ENCODE measurements at places on chromosomes 16 and 17.

GRCh38 chr17:73278049-73278464, 16.4 kb upstream of the CPSF4L start:
- no peak for DNase-seq

DNA sequence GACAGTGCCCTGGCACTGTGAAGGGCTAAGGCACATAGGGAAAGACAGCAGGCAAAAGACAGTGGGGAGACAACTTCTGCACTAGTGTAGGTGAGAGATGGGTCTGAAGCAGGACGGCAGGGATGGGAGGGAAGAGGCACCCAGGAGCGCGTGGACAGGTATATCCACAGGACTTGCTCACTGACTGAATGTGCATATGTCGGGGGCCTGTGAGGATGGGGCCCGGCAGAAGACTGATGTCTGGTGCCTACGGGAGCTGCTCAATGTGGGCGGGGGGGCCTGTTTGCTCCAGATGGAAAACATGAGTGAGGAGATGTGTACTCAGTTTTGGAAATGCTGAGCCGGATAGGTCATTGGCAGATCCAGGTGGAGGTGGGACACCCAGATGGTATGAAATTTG, 47.3 kb upstream of the PMFBP1 start:
- DNase-seq = no peak

- DNase-seq = peak; percentile 60
Observed at GRCh38 chr17:76623271-76624146, 20.0 kb downstream of the ST6GALNAC1 start.

DNA sequence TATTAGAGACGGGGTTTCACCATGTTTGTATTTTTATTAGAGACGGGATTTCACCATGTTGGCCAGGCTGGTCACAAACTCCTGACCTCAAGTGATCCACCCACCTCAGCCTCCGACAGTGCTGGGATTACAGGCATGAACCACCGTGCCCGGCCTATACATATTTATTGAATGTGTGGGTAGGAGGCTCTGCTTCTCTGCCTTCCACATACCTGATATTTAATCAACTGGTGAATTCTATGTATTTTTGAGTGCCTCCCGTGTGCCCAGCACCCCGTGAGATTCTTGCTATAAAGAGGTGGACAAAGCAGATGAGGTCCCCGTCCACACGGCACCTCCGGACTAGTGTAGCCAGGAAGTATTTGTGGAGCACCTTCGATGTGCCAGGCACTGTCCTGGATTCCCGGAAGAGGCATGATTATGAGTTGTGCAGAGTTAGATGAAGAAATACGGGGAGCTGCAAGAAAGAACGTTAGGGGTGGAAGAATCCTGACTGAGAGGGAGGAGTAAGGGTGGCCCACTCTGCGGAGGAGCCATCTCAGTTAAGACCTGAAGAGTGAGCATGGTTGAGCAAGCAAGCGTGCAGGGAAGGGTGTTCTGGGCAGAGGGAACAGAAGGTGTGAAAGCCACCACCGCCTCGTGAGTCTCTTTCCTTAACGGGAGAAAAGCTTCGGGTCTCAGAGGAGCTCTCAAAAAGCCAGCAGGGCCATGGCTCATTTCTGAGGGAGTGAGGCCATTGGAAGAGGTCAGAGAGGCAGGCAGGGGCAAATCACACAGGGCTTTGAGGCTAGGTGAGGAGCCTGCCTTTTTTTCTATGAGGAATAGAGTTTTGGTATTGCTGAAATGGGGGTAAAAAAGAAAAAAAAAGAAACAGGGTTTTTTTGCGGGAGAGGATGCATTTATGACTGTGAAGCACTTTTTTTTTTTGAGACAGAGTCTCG, 21.2 kb downstream of the CRISPLD2 start:
- no peak for DNase-seq

DNA sequence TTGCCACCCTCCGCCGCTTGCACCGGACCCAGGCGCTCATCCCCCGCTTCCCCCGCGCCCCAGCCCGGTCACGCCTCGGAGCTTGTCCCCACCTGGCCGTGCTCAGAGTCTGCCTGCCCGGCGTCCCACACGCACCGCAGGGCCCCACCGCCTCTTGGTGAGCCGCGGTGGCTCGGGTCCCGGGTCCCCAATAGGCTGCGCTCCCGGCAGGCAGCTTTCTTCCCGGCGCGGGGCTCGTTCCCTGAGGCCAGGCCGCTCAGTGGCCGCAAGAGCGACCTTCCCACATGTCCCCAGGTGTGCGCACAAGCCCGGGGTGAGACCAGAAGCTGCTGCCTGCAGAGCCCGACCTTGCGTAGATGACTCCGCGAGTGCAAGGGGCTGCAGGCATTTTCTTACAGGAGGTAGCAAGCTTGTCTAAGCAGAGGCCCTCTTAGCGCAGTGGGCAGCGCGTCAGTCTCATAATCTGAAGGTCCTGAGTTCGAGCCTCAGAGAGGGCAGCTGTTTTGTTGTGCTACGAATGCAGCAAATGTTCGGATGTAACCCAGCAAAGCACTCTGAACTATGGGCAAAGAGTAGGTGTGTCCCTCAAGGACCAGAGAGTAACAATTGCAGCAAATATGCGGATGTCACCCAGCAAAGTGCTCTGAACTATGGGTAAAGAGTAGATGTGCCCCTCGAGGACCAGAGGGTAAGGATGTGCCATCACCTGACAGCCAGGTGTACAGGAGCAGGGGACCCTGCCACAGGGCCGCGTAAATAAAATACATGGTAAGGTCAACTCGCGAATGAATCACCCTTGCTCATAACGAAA, 15.6 kb downstream of the TLE7 start:
- DNase-seq = no peak

GRCh38 chr16:633336-634050, 2.6 kb downstream of the METTL26 start:
- no peak for DNase-seq

DNA sequence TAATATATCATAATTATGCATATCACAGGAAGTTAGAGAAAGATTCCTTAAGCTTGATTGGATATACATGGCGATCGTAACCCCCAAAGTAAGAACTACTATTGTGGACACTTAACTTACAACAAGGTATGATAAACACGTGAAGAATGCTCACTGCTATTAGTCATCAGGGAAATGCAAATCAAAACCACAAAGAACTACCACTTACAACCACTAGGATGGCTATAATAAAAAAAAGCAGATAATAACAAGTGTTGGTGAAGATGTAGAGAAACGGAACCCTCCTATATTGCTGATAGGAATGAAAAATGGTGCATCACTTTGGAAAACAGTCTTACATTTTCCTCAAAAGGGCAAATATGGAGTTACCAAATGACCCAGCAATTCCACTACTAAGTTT, 265.9 kb downstream of the SLC39A11 start:
- DNase-seq = no peak

DNA sequence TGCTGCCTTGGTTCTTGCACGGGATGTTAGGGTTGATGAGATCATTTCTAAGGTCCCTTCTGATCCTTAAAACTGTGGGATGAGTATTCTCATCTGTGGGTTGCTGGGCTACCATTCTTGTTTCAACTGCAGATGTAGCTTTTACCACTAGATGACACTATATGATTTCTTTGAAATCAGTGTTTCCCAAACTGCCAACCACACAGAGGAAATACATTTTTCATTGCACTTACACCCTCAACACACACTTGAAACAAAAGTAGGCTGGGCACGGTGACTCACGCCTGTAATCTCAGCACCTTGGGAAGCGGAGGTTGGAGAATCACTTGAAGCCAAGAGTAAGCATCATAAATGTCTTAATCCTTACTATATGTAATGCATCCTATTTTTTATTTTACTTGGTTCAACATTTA, 15.3 kb downstream of the LCMT1 start:
- DNase-seq = no peak

DNA sequence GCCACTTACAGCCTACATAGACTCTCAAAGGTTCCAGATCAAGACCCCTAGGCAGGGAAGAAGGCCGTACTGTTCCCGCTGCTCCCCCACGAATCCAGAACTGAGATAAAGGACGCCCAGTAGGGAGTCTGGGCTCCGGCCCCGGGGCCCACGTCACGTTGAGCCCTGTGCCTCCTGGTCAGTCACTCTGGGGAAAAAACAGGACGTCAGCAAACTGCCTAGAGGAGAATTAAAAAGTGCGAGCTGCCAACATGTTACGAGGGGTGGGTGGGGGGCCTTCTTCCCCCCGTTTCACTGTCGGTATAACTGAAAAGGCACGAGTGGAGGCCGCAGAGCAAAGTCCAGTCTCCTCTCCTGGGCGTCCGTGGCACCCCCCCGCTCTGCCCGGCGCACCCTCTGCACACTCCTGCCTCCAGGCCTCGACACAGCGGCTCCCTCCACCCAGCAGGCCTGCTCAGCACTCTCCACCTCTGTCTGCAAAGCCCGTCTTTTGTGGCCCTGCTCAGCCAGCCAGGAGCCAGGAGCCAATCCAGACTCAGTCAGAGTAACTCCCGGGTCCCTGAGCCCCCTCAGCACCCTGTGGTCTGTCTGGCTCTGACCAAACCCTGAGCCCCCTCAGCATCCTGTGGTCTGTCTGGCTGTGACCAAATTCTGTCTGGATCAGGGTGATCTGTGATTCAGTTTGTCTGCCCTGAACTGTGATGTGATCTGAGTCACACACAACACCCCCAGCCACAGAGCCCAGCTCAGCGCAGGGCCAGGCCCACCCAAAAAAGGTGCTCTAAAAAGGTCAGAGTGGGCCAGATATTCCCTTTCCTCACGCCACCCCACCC, 6.2 kb downstream of the ITGAE start:
- DNase-seq = no peak

- no peak for DNase-seq
Observed at GRCh38 chr17:39277110-39277509, 51.4 kb upstream of the STAC2 start.

- no peak for DNase-seq
Observed at GRCh38 chr17:46138473-46138872, 54.8 kb downstream of the KANSL1 start.

GRCh38 chr17:64130559-64131001, 636 bp upstream of the ERN1 start:
- peak; percentile 82 for DNase-seq

DNA sequence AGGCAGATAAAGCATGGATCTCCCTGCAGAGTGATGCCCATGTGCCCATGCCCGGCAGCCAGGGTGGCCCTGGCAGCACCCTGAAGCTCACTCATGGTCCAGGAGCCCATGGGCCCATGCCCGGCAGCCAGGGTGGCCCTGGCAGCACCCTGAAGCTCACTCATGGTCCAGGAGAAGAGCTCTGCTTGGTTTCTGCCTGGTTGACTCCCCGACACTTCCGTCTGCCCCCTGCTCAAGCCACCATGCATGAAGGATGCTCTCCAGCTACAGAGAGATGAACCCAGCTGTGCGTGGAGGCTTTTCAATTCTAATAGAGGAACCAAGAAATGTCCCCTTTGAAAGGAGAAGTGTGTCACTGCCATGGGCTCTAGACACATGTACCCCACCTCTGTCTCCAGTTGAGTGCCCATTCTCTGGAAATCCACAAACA, 8.7 kb downstream of the CCL17 start:
- no peak for DNase-seq

DNA sequence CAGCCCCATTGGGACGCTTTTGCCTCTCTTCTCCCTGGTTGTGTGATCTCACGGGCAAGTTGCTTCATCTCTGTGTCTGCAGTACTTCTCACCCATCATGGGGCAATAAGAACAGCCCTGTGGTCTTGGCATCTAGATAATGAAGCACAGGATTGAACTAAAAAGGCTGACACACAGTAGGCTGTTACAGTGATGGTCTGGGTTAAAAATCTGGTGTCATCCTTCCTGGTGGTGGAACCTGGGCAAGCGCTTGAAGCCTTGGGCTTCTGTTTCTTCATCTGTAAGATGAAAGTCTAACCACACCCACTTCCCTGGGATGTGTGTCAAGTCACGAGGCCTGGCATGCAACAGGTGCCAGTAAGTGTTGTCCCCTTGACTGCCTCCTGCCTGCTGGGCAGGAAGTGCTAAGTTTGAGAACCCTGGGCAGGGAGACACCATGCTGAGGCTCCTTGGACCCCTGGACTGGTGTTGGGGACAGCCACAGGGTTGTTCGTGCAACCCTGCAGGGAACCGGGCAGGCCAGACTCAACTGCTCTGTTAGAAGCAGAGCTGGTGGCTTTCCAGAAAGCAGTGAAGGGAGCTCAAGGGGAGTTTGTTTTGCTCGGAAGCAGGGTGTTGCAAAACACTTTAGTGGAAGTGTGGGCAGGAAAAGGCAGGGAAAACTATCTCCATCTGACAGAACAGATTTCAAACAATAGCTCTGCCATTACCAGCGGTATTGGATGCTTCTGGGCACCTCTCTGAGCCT, 5.9 kb upstream of the MAP2K3 start:
- DNase-seq = no peak

GRCh38 chr17:73667181-73667959, 23.1 kb upstream of the SDK2 start:
- no peak for DNase-seq

- no peak for DNase-seq
Observed at GRCh38 chr16:10494343-10495030, 85.9 kb downstream of the EMP2 start.

- DNase-seq = no peak
Observed at GRCh38 chr17:50848039-50848438, 12.7 kb downstream of the WFIKKN2 start.

GRCh38 chr16:54657709-54658102, 273.0 kb upstream of the IRX5 start:
- DNase-seq = no peak

DNA sequence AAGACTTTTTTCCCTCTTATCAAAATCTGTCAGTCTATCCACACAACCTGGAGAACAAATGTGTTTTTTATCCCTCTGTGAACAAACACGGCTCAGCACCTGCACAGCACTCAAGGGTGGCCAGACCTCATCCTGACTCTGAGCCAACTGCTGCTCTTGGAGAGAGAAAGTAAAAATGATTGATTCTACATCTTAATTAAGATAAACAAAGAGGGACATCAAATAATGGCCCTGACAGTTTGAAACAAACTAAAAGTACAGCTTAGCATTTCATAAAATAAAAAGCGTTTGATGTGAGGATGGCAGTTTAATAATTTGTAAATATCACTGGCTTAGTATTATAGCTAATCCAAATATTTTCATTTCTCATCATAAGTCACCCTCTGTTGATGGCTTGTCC, 106.2 kb downstream of the SNX11 start:
- DNase-seq = no peak

DNA sequence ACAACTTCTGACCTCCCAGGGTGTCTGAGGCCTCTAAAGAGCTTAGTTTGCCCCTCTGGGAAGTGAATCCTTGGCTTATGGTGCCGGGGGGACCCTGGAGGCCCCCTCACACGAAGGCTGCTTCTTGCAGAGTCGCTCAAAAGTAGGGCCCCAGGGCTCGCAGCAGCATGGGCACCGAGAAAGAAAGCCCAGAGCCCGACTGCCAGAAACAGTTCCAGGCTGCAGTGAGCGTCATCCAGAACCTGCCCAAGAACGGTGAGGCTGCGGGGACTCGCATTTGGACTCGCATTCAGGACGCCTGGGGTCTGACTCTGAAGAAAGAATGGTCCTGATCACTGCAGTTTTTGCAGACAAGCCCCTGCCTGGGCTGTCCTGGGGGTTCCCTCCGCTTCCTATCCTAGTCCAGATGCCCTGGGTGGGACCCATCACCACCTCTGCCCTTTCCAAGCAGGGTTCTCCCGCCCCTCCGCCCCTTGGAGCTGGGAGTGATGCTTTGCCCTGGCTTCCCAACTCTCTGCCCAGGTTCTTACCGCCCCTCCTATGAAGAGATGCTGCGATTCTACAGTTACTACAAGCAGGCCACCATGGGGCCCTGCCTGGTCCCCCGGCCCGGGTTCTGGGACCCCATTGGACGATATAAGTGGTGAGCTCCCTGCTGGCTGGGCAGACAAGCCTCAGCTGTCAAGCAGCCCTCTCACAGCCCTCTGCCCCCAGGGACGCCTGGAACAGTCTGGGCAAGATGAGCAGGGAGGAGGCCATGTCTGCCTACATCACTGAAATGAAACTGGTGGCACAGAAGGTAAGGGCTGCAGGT, 698 bp downstream of the ACBD4 start:
- DNase-seq = no peak
